Stomach (tissue), 19 donors: ENCODE measurements at places on chromosomes 7 and 10. TPM values are rescaled to one million over a fixed set of nuclear protein-coding genes. Genes with fewer than 3 reads are reported as not detected.

DNA sequence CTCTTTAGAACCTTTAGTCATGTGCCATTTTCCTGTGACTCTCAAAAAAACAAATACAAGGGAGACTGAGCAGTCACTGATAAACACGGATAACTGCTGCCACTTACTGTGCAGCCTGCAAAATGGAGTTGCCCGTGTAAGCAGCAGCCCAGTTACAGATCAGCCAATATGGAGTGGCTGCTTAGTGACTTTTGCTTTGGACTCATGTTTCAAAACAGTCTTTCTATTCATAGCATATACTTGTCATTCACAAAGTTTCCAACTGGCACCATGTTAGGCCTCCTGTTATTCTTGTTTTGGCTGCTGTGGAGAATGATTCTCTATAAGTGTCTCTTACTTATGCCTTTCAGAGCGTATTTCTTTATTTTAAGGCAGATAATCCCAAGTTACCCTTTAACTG, 3.0 kb downstream of the FAM204A start:
- no peak overlapping the region for H3K27ac ChIP-seq
- no peak for DNase-seq
- H3K36me3 ChIP-seq, result peaks cover 34% of the 10 kb centered on the region
- H3K4me1 ChIP-seq, result peaks cover 8% of the 10 kb centered on the region
- no peak overlapping the region for H3K4me3 ChIP-seq

ADCYAP1R1 gene
- 4.8 TPM for total RNA-seq

GRCh38 chr10:45470098-45471012, 96.3 kb downstream of the ALOX5 start:
- DNase-seq, result no peak
- H3K27me3 ChIP-seq, result no peaks in the 10 kb centered on the region
- peaks cover 19% of the 10 kb centered on the region for H3K4me1 ChIP-seq
- no peak overlapping the region for H3K4me3 ChIP-seq
- no peaks in the 10 kb centered on the region for H3K36me3 ChIP-seq

CAV2 gene
- 32.7 TPM for total RNA-seq

- no peak overlapping the region for H3K4me3 ChIP-seq
- no peaks in the 10 kb centered on the region for H3K4me1 ChIP-seq
- H3K27ac ChIP-seq, result no peak overlapping the region
- H3K36me3 ChIP-seq, result no peaks in the 10 kb centered on the region
- H3K27me3 ChIP-seq, result no peaks in the 10 kb centered on the region
Measured at GRCh38 chr7:24051651-24052050, 232.3 kb upstream of the NPY start.

DNA sequence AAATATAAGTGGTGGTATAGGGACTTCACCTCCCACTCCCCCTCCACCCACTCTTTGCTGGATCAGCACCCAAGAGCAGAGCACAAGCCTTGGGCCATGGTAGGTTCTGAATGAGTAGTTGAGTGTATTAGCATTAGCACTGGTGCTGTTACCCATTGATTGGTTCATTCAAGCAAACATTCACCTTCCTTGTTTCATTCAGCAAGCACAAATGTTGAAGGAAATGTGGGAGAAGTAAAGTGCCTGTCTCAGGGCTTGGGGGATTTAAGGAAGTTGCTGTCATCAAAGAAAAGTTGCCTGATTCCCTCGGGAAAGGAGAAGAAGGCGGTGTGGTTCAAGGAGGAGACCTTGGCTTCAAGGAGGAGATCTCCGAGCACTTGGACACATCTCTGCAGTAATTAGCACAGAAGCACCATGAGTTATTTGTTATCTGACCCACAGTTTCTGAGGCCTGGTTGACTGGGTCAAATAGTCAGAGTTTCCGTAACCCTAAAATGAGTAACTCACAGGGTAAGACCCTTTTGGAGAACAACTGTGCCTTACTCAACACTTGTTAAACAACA, 17.3 kb downstream of the IL2RA start:
- DNase-seq, result no peak
- H3K4me3 ChIP-seq, result no peak overlapping the region
- peaks cover 3% of the 10 kb centered on the region for H3K4me1 ChIP-seq
- no peaks in the 10 kb centered on the region for H3K36me3 ChIP-seq
- H3K27me3 ChIP-seq, result no peaks in the 10 kb centered on the region

GRCh38 chr10:7251696-7252465, 159.0 kb downstream of the SFMBT2 start:
- H3K27me3 ChIP-seq, result no peaks in the 10 kb centered on the region
- H3K4me1 ChIP-seq, result no peaks in the 10 kb centered on the region
- H3K36me3 ChIP-seq, result peaks cover 6% of the 10 kb centered on the region
- H3K4me3 ChIP-seq, result no peak overlapping the region
- no peak overlapping the region for H3K27ac ChIP-seq

FKBP9 gene
- total RNA-seq, result 157 TPM

DNA sequence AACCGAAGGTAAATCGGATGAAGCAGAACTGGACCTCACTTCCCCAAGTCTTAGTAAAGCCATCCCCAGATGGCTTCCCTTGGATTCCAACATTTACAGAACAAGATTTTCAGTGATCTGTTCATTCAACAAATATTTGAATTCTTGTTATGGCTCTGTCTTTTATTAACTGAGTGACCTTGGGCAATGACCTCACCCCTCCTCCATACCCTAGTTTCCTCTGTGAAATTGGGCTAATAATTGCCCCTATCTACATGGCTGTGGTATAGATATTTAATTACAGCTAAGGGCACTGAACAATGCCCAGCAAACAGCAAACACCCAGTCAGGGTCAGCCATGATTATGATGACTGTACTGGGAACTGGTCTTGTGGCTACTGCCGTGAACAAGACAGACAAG, 19.1 kb downstream of the TECTB start:
- H3K36me3 ChIP-seq, result no peaks in the 10 kb centered on the region
- no peak overlapping the region for H3K4me3 ChIP-seq

- peak overlapping the region; percentile 38 for H3K27ac ChIP-seq
- DNase-seq, result no peak
- no peaks in the 10 kb centered on the region for H3K4me1 ChIP-seq
- H3K4me3 ChIP-seq, result no peak overlapping the region
- H3K36me3 ChIP-seq, result no peaks in the 10 kb centered on the region
Measured at GRCh38 chr10:58952162-58952601, 224.3 kb upstream of the PHYHIPL start.

DNA sequence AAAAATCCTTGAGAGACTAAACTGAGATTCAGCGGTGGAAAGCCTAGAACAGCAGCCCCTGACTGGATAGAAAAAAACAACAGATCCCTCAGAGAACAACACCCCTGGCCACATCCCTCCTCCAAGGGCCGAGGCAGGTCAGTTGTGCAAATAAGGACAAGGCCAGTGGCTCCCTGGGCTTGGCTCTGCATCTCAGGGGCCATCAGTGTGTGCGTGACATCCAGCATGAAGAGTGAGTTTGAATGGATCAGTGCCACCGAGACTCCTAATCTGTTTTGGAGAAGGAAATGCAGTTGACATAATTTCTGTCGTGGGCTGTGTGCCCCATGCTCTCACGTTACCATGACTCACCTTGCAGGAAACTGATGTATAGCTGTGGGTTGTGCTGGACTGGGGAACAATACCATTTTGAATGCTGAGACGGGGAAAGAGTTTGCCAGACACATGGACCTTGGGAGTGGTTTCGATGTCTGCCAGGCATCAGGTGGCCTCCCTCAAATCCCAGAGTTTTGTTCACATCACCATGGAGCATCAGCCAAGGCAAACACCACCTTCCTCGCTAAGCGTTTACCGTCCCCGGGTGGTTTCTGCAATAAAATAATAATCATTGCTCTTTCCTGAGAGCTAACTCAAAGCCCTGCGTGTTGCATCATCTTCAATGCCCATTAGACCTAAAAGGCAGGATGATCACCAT, 153.2 kb upstream of the FZD8 start:
- H3K27me3 ChIP-seq, result no peaks in the 10 kb centered on the region
- no peaks in the 10 kb centered on the region for H3K36me3 ChIP-seq
- H3K27ac ChIP-seq, result no peak overlapping the region
- no peak for DNase-seq
- H3K4me3 ChIP-seq, result no peak overlapping the region
- no peaks in the 10 kb centered on the region for H3K4me1 ChIP-seq

DNA sequence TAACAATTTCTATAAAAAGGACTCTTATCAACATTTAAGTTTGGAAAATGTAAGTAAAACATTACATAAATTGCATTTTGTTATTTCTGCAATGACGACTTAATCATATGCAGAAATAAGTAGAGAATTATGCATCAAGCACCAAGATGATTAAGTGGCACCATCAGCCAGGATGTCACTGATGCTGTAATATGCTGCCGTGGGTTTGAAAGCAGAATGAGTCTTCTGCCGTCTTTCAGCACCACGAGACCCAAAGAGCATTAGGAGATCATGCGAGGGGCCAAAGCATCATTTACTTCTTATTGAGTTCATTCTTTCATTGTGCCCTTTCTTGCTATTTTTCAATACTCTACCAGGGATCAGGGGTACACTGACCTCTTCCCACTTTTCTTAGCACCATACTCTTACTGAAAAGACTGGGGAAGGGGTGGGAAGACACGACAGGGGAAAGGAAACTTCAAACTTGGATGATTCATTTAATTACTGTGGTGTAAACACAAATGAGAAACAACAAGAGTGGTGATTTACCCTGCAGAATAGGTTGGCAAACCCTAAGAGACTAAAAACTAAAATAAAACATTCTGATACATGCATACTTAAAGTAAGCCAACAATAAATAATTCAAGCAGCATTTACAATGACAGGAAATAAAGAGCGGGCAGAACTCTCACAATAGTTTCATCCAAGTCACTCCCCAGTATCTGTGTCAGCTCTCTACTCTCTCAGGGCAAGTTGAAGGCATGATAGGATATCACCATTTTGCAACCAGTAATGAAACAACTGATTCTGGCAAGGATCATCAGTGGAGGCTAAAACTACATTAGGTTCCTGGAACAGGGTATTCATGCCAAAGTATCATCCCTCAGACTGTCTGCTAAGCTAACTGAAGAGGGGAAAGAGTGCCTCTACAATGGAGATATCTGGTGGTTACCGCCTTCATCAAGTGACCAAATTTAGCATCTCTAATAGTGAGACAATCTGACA, 70.8 kb downstream of the CUL2 start:
- no peaks in the 10 kb centered on the region for H3K27me3 ChIP-seq
- H3K4me1 ChIP-seq, result no peaks in the 10 kb centered on the region
- DNase-seq, result no peak
- H3K27ac ChIP-seq, result no peak overlapping the region

- H3K27me3 ChIP-seq, result peaks cover 8% of the 10 kb centered on the region
- no peaks in the 10 kb centered on the region for H3K36me3 ChIP-seq
- peak overlapping the region; percentile 38 for H3K4me3 ChIP-seq
- H3K27ac ChIP-seq, result no peak overlapping the region
- peak; percentile 78 for DNase-seq
- H3K4me1 ChIP-seq, result peaks cover 31% of the 10 kb centered on the region
Measured at GRCh38 chr10:120979435-120980278, 128.5 kb downstream of the WDR11 start.

BLVRA gene
- 15.2 TPM for total RNA-seq

GRCh38 chr10:132075909-132076577, 10.3 kb downstream of the JAKMIP3 start:
- H3K36me3 ChIP-seq, result no peaks in the 10 kb centered on the region
- H3K27me3 ChIP-seq, result peaks cover 10% of the 10 kb centered on the region
- peak; percentile 0 for DNase-seq

DNA sequence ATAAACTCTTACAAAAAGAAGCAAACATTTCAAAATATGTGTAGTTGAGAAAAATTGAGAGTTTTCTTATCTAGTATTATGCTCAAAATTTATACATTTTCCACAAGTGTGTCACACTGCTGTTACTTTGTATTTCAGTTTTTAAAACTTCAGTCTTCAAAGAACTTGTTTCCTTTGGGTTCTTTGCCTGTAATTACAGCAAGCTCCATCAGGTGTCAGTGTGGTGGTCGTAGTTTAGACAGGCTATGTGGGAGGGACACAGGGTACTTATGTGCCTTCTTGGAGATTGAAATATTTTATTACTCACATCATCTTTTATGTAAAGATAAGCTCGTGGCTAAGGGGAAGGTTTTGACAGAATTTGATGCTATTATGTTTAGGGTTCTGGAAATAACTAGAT, 360.5 kb downstream of the FGFR2 start:
- H3K4me3 ChIP-seq, result no peak overlapping the region
- no peak overlapping the region for H3K27ac ChIP-seq
- no peaks in the 10 kb centered on the region for H3K27me3 ChIP-seq
- no peak for DNase-seq
- no peaks in the 10 kb centered on the region for H3K4me1 ChIP-seq
- no peaks in the 10 kb centered on the region for H3K36me3 ChIP-seq

- peaks cover 3% of the 10 kb centered on the region for H3K4me1 ChIP-seq
- no peak overlapping the region for H3K27ac ChIP-seq
- no peak for DNase-seq
- H3K27me3 ChIP-seq, result no peaks in the 10 kb centered on the region
- H3K36me3 ChIP-seq, result peaks cover 97% of the 10 kb centered on the region
- H3K4me3 ChIP-seq, result no peak overlapping the region
Measured at GRCh38 chr10:7768417-7768816, 19.4 kb downstream of the KIN start.

- H3K27me3 ChIP-seq, result no peaks in the 10 kb centered on the region
- H3K36me3 ChIP-seq, result no peaks in the 10 kb centered on the region
- DNase-seq, result no peak
- H3K27ac ChIP-seq, result no peak overlapping the region
- no peaks in the 10 kb centered on the region for H3K4me1 ChIP-seq
Measured at GRCh38 chr7:48053736-48054135, 18.4 kb downstream of the C7orf57 start.

DNA sequence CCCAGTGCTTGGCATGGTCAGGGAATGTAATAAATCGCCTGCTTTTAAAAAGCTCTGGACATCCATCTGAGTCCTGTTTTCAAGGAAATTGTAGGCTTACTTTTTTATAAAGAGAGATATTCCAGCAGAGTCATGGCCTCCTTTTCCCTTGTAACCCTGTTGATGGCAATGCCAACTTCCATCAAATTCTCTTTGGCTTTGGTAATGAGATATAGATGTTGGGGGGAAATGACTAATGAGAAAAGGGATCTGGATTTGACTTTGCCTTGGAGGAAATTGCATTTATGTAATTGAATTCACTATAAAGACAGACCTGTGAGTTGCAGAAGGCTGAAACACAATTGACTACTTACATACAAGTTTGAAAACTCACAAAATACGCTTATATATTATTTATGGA, 347.5 kb downstream of the GPR158 start:
- H3K4me3 ChIP-seq, result no peak overlapping the region
- no peak overlapping the region for H3K27ac ChIP-seq
- H3K4me1 ChIP-seq, result no peaks in the 10 kb centered on the region
- DNase-seq, result no peak
- H3K36me3 ChIP-seq, result no peaks in the 10 kb centered on the region
- no peaks in the 10 kb centered on the region for H3K27me3 ChIP-seq

DNA sequence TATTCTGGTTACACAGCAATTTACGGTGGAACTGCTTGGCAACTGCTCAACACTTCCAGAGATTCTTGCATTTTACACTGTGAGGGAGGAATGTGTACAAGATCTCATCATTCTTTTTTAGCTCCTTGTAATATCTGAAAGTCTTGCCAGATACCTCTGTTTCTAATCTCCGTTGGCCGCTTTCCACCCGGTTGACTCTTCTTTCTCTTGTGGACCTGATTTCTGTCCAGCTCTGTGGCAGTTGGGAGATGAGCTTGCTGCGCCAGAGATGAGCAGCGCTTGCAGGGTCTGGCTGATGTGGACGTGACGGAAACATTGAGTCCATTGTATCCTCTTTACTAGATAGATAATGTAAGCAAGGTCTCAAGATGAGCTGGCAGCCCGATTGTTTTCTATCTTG, 27.6 kb downstream of the SPAG6 start:
- H3K4me3 ChIP-seq, result no peak overlapping the region
- no peaks in the 10 kb centered on the region for H3K4me1 ChIP-seq
- no peaks in the 10 kb centered on the region for H3K27me3 ChIP-seq
- H3K27ac ChIP-seq, result no peak overlapping the region
